ENCODE measurements at places on chromosomes 13 and 19.
A peak's percentile ranks its signal among the peaks of the same experiment; 100 is the strongest.

DNA sequence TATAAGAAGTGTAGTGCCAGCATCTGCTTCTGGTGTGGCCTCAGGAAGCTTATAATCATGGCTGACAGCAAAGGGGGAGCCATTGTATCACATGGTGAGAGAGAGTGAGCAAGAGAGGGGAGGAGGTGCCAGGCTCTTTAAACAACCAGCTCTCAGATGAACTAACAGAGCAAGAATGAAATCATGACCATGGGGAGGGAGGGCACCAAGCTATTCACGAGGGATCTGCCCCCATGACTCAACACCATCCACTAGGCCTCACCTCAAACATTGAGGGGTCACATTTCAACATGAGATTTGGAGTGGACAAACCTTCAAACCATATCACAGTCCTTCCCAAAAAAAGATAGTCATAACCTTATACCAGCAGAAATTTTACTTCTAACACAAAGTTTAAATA lies 174.0 kb downstream of the GPC5 start:
- DNase-seq = no peak

- no peak for DNase-seq
Observed at GRCh38 chr19:52101866-52102562, 6.4 kb upstream of the ZNF841 start.

DNA sequence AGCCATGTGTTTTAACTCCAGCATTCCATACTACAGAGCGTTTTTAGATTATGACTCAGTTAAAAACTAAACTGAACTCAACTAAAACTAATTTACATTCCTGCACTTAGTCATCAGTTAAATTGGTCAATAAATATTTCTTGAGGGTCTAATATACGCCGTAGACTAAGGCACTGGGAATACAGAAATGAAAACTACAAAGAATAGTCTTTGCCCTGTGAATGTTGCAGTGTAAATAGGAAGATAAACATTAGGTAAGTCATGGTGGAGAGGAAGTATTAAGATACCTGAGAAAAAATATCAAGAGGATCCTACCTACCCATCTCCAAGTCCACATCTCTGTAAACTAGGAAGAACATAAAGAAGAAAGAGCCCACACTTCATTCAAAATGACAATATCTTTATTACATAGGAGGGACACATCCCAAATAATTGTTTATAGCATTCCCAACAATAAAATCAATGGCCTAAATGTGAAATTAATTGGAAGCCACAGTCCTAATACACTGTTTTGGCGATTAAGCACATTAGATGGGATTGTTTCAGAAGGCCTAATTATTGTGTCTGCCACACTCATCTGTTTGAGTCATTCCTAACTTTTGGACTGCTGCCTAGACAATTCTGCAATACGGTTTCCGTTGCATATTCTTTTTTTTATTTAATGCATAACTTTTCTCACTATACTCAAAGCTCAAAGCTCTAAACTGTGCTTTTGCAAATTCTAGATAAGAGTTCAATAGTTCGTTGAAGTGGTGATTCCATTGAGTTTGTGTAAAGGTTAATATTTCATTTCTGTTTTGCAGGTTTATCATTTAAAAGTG lies 52.9 kb downstream of the MBNL2 start:
- DNase-seq = no peak

DNA sequence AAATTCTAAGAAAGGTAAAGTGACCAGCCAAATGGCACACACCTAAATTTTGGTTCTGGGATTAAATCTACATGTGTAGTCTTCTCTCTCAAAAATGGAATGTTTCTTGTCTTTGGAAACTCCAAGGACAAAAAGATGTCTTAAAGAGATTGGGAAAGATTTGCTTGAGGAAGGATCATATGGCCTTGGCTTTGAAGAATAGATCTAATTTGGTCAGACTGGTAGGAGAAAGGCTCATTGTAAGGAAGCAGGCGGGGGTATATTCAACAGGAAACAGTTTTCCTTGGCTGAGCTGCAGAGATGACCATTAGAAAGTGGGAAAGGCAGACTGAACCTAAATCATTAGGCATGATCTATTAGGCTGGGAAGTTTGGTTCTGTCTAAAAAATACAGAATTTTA lies 365.3 kb downstream of the DCT start:
- no peak for DNase-seq

GRCh38 chr19:43489310-43489709 lies 15.2 kb downstream of the PHLDB3 start:
- no peak for DNase-seq

GRCh38 chr13:110620596-110620995 lies 5.3 kb downstream of the NAXD start:
- DNase-seq = no peak

- no peak for DNase-seq
Observed at GRCh38 chr19:38682872-38683392, 35.5 kb downstream of the ACTN4 start.

GRCh38 chr13:108185223-108185622 lies 30.1 kb downstream of the LIG4 start:
- no peak for DNase-seq

- DNase-seq = peak; percentile 40
Observed at GRCh38 chr19:58395979-58396627, 647 bp downstream of the RNF225 start.

- no peak for DNase-seq
Observed at GRCh38 chr13:40330950-40331349, 335.5 kb downstream of the FOXO1 start.

DNA sequence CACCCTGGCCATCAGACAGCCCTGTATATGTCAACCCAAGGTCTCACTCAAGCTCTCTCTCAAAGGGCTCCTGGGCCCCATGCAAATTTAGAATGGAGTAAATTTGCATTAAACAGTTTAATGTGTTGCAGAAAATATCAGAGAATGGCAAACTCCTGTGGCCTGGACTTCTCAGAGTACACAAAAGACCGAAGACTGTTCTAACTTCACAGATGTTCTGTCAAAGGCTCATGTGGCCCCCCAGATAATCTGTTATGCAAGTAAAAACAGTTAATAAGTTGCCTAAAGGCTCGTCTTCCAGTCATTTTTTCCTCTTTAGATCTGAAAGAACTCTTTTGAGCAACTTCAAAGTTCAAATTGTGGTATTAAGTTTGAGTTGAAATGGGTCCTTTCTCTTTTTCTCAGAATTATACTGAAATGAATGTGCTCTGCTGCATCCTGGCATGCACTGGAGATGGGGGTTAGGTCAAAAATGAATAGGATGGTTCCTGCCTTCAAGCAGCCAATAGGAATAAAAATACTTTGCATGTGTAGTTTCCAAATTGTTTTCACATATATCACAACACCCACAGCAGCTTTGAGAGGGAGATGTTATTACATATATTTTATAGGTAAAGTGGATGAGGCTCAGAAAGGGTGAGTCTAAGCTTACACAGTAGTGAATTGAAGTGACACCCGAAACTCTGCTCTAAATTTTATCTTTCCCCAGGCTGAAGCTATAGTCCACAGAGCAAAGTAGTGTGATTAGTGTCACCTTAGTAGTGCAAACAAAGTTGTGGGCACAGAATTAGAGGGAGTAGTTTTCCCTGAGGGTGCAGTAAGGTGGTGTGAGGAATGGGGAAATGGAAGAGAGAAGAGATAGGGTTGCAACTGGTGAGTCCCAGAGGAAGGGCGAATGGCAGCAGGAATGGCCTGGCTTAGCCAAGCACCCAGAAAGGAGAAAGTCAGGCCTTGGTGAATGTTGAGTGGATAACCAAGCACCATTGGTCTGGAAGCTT lies 205.0 kb upstream of the RFC3 start:
- peak; percentile 90 for DNase-seq
